ENCODE measurements at places on chromosomes 1 and 21.

DNA sequence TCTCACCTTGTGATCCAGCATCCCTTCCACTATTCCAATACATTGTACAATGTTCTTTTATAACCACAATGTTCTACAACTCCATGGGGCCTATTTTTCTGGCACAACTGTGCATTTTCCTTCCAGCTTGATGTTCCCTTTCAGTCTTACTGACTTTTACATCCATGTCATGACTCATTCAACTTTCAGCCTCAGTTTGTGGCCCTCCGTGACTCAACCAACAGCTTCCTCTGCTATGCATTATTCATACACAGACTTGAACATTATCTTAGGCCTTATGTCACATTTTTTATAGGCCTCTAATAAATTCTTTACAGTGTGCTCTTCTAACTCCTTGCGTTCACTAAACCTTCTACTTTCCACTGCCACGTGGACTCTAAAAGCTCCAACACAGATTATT lies 119.4 kb upstream of the PRMT6 start:
- DNase-seq: peak; percentile 22

GRCh38 chr1:76066394-76066793 lies 8.2 kb upstream of the ST6GALNAC3 start:
- DNase-seq: peak; percentile 10

GRCh38 chr1:151945725-151946722 lies 36.7 kb upstream of the THEM4 start:
- DNase-seq: peak; percentile 92

- no peak for DNase-seq
Observed at GRCh38 chr1:96424877-96425276, 296.7 kb upstream of the PTBP2 start.

GRCh38 chr1:155044812-155045657 lies 6.1 kb upstream of the ADAM15 start:
- peak; percentile 88 for DNase-seq

GRCh38 chr1:7369866-7370265 lies 401.2 kb upstream of the VAMP3 start:
- DNase-seq: no peak

GRCh38 chr1:5910276-5910620 lies 82.0 kb downstream of the NPHP4 start:
- no peak for DNase-seq

- no peak for DNase-seq
Observed at GRCh38 chr1:156368157-156368658, 803 bp upstream of the RHBG start.

DNA sequence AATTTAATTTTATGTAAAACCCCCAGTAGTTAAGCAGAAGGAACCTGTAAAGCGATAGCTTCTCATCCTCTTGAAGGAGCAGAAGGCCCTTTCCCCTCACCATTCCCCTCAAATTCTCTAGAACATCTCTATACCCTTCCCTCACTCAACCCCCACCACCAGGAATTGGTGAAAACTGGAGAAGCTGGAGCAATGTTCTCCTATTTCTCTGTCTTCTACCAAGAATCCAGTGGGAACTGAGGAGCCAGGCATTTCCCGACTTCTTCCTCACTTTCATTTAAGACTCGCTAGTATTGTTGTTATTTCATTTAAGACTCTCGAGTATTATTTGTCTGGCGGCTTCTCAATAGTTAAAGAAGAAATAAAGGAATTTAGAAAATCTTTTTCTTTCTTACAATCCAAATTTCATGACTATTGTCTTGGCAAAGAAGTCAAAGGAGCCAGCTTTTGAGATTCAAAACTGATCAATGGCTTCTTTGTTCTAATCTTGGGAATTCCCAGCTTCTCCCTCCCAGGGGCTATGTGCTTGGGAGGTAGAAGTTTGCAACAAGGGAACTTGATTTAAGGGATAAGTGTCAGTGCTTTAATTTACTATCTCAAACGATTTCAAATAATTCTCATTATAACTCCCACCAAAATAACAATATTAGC lies 253.3 kb upstream of the ADGRL2 start:
- no peak for DNase-seq

DNA sequence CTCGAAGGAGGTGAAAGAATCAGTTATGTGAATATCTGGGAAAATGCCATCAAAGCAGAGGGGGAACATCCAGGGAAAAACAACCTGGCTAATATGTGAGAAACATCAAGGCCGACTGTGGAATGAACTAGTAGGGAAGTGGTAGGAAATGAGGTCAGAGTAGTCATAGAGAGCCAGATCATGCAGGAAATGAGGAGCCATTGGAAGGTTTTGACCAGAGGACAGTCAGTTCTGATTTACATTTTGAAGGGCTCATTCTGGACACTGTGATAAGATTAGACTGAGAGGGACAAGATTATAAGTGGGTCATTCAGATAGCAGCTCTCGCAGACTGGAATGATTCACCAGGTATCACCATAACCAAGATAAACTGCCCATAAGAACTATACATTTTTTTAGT lies 63.7 kb downstream of the SYT14 start:
- DNase-seq: no peak

DNA sequence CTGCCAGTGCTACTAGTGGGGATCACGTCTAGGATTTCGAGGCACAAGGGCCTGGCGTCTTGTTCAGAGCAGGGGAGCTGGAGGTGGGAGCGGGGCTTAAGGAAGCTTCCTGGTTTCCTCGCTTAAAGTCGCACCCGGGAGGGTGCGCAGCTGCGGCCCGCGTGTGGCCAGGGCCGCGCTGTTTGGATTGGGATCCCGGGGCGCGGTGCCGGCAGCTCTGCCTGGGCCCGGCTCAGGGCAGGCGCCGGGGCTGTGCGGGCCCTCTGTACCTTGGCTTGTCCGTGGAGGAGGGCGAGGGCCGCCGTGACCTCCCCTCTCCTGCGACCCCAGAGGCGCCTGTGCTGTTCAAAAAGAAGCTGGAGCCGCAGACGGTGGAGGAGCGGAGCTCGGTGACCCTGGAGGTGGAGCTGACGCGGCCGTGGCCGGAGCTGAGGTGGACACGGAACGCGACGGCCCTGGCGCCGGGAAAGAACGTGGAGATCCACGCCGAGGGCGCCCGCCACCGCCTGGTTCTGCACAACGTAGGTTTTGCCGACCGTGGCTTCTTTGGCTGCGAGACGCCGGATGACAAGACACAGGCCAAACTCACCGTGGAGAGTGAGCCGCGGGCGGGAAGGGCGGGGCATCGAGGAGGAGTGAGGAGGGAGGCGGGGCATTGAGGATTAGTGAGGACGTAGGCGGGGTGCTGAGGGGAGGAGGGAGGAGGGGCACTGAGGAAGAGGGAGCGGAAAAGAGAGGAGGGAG lies 67.8 kb downstream of the OBSCN start:
- peak; percentile 82 for DNase-seq

- DNase-seq: no peak
Observed at GRCh38 chr1:208497866-208498541, 253.8 kb upstream of the PLXNA2 start.

- DNase-seq: no peak
Observed at GRCh38 chr1:43970502-43970901, 692 bp downstream of the DPH2 start.

DNA sequence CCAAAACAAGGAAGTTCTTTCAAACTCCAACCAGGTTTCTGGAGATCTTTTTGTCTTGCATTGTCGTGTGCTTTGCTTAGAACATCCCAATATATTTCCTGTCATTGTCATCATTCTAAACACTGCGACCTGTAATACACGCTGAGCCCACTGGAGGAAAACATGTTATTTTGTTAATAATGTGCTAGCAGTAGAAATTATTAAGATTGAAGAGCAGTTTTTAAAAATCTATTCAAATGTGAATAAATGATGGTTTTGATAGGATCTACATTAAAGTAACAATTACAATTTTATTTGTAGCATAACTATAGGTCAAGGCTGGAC lies 268.5 kb downstream of the PTPRC start:
- no peak for DNase-seq

DNA sequence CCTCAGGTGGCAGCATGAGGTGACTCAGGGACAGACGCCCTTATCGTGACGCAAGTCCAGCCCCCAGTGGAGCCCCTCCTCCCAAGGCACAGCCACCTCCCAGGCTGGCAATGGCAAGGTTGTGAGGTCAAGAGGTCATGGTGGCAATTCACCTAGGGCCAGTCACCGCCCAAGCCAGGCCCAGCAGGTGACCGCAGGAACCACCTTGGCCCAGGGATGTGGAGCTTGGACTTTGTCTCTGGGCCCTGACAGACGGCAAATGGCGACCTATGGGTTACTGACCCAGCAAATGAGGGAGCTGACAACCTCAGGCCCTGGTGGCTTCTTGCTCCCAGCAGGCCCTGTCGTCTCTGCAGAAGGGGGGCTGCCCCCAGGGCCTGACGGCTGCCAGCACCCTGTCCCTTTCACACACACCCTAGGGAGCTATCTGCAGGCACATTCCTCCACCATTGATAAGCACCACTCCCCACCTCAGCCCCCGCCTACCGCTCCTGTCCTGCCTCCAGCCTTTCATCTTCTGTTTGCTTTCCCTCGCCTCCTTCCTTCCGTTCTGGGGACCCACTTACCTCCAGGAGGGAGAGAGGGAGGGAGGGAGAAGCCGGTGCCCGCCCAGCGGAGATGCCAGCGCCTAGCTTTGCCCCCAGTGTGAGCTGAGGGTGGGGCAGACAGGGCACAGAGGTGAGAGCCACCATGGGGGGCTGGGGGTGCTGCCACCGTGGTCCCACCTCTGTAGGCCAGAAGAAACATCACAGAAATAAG lies 12.1 kb downstream of the EPHA2 start:
- no peak for DNase-seq

DNA sequence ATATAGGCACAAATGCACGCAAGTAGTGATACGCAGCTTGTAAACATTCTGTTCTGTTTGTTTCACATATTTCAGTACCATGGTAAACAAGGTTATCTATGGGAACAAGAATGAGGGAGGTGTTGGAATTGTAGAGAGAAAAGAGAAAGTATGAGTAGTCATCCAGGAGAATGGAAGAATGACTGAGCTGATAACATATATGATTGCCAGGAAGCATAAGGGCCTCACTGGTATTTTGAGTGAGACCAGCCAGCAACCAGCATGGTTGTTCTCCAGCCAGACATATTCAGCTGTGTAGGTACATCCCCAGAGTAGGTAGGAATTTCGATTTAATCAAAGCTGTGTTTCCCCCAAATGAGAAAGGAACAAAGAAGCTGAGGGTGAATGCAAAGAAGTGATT lies 58.9 kb upstream of the ARTN start:
- no peak for DNase-seq

DNA sequence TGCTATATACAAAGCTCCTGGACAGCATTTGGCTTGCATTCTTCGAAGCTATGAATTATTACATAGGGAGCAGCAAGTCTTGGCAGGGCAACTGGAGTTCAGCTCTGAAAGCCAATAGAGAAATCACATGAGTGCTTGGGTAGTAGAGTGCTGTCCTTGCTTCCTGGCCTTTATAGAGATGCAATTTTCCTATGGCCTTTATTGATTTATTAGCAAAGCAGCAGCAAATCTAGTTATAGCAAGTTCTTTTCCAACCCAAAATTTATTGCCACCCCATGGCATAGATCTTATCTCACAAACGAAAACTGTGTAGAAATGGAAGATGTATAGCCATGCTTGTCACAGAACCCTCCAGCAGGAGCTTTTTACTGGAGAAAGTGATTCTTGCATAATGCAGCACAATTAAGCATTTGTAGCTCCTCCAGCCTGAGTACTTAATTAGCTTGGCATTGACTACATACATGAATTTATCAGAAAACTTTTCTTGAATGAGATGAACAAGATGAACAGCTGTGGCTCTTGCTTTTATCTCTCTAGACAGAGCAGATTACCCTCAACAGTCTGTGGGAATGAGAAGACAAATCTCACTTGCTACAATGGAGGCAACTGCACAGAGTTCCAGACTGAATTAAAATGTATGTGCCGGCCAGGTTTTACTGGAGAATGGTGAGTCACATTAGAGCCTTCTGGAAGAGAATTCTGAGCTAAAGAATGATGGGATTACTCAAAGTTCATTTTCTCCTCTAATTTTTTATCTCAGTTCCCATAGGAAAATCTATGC lies 170.1 kb downstream of the CRB1 start:
- no peak for DNase-seq

DNA sequence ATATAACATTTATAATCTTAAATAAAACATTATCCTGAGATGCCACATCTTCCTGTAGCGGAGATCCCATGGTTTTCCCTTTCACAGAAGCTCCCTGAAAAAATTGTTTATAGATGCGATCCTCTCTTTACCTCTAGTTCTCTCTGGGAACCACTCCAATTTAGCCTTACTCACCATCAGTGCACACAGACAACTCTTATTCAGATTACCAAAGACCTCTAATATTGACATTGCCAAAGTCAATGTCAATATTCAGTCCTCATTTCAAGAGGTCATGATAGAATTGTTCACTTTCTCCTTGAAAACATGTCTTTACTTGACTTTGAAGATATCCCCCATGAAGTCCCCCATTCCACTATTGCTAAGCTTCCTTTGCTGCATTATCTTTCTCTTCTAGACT lies 248.8 kb downstream of the CTH start:
- no peak for DNase-seq

DNA sequence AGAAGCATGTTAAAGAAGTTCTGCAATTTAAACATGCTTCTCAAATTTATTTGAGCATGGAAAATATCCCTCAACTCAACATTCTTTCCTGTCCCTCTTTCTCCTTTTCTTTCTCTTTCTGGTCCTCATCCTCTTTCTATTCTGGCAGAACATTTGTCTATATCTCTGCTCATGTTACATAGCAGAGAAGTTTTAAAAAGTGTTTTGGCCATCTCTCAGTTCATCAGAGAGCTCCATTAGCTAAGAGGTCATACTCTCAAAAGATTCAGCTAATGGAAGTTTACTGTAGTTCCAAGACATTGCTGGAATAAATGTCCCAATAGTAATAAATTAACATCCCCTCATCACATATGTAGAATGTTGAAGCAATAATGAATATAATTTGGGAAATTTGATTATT lies 53.5 kb downstream of the XCL2 start:
- no peak for DNase-seq

DNA sequence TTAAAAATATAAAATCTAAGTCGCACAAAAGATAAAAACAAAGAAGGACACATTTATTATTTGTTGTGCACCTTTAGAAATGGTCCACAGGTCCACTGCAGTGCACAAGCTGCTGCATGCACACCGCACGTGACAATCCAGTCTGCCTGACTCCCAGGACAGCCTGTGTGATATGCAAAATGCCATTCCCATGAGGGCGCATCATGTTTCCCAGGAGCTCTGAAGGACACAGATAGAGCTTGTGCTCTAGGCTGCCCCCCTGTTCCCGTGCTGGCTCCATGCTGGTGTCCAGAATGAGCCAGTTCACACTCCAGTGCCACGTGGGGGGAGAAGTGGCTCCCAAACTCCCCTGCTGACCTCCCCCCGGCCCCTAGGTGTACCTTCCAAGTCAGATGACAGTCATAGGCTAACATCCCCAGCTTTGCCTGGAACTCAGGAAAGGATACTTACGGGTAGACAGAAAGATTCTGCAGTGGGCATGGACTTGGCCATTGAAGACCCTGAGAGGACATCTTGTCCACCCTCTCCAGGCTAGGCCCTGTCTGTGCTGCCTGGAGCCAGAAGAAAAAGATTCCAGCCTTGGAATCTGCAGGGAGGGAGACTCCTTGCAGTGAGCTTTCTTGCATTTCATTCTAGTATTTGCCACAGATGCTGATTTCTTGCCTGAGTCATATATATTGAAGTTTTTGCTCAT lies 26.3 kb downstream of the RAB7B start:
- peak; percentile 54 for DNase-seq

- no peak for DNase-seq
Observed at GRCh38 chr21:20968391-20968790, 29.8 kb upstream of the NCAM2 start.

Data from ACHN (cell line).